ENCODE measurements at places on chromosomes 12 and 14.

GRCh38 chr12:43098766-43099550 lies 453.0 kb downstream of the ADAMTS20 start:
- no peak for DNase-seq

DNA sequence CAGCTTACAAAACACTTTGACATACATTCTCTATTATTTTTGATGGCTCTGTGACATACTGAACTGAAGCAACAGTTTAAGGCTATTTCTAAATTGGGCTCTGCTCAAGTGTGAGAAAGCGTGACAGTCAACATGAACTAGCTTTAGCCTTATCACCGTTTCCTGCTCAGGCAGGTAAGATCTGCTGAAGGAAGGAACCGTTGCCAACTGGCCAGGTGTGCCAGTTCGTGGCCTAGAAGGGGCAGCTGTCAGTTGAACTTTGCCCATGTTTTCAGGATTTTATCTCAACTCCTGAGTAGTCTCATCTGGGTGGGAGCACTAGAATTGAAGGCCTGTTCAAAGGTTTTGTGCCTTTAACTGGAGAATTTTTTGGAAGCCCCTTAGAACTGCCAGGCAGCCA lies 79.5 kb downstream of the ETV6 start:
- DNase-seq: peak; percentile 91

DNA sequence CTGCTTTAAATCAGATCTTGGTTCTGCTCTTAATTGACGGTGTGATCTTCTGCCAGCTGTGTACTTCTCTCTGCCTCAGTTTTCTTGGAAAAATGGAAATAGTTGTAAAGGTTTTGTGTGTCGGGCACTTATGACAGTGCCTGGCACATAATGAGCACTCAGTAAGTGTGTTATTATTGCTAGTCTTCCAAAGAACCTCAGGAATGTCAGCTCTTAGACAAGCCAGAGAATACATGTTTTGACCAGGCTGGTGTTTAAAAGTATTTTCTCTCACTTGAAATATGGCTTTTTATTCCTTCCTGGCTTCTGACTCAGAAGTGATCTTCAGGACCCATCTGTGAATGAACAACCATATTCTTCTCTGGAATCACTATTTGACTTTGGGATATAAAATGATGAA lies 304.1 kb downstream of the SNAPC1 start:
- no peak for DNase-seq

DNA sequence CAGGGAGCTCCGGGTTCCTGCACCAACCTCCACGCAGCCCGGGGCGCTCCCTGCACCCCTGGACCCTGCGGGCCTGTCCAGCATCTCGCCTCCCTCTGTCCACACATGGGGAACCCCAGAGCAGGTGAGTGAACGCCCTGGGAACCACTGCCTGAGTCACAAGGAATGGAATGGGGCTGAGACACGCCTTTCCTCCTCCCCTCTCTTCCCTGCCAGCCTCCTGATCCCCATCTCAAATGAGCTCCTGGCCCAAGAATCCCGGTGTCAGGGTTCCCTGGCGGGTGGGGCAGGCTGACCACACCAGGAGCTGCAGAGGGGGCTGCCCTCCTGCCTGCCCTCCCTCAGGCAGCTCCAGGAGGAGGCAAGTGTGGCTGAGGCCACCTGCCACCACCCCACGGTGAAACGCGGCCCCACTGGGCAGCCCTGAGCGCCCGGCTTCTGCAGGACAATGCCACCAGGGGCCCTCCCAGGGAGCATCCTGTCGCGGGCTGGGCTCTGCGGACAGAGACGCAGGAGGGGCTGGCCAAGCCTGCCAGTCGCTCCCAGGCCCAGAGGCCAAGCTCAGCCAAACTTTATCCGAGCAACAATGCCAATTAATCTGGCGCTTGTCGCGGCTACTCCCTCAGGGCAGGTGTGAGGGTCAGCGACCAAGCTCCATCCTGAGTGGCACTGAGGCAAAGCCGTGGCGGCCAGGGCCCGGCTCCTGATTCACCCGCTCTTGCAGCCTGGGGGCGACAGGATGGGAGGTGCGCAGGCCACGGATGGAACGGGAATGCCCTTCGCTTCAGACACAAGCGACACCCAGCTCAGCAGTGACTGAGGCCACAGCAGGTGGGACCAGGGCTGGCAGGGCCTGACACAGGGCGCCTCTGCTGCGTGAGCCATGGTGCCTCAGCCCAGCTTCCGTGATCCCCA lies 44.3 kb downstream of the GALNT9 start:
- DNase-seq: no peak

- peak; percentile 86 for DNase-seq
These were observed 3.6 kb upstream of the ARID2 start for GRCh38 chr12:45725631-45726602.

All from DMS79 treated with DMSO at 0.1 percent for 48 hours (cell line).